ENCODE measurements at places on chromosomes 6 and 20.

- DNase-seq, result no peak
Measured at GRCh38 chr6:144896289-144896688, 611.2 kb downstream of the UTRN start.

DNA sequence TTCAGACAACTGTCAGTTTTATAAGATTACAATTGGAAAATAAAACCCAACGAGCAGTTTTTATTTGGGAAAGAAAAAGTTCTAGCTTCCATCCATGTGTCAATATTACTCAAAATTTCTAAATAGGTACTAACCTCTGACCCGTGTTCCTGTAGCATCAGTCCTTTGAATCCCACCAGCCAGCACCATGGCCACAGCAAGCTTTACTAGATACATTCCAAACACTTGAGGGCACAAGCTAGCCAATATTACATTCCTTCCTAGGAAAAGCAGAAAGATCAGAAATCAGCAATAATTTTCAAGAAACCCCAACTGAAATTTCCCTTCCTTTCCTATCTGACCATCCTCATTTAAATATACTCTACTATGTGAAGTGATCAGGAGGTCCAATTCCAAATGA, 19.2 kb downstream of the ASF1A start:
- no peak for DNase-seq

DNA sequence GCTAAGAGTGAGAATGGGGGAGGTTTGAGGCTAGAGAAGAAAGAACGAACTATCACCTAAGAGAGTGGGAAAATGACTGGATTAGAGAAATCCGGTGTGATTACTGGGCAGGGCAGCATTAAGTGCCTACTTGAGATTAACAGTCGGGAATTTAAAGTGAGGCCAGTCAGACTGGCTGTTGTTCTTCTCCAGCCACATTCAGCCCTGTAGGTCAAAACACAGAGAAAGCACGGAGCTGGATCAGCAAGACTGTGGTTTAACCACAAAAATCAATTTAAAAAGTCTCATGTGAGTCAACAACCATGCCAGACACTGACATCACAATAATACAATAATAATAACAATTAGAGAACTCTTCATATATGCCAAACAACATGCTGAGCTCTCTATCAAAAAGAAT, 301.9 kb upstream of the SGK1 start:
- DNase-seq, result no peak

- DNase-seq, result no peak
Measured at GRCh38 chr20:36362261-36362660, 56.1 kb downstream of the DLGAP4 start.

DNA sequence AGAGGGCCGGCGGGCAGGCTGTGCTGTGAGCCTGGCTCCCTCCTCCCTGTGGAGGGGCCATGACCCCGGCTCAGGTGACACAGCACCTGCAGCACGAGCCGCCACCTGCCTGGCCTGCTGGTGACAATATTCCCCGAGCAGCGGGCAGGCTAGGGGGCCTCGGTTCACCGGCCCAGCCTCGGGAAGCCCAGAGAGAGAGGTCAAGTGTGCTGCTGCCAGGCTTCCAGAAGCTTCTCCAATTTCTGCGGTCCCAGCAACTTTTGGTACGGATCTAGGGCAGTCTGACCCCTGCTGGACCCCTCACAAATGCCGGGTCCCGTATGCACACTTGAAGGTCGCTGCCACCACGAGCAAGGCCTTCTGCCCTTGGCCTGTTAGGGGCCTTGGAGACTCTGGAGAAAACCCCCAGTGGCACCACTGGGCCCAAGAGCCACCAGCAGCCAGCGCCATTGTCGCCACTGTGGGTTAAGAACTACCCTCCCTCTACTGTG, 38.6 kb upstream of the NOL4L start:
- DNase-seq, result no peak

DNA sequence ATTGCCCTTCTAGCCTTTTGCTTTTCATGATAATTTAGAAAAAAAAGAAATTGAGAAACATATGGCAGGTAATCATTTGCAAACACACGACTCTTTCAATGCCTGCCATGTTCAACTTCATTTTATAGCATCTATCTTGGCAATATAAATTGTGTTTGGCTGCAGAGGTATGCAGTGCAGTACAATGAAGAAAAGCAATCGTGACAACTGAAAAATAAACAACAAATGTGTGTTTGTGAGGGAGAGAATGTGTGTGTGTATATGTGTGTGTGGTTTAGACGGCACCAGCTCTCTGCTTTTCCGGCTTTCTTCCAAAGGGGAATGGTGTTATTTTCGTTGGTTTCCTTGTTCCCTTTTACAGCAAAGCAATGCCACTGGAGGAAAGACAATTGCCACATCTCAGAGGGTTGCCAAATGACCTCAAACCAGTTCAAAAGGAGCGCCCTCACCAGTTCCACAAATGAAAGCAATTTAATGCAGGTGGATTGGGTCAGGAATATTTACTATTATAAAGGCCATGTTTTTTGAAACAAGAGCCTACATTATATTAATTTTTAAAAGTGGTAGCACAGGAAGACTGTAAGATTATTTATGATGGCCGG, 587.2 kb downstream of the PRKN start:
- DNase-seq, result no peak

- no peak for DNase-seq
Measured at GRCh38 chr6:113560376-113560775, 296.8 kb upstream of the MARCKS start.

DNA sequence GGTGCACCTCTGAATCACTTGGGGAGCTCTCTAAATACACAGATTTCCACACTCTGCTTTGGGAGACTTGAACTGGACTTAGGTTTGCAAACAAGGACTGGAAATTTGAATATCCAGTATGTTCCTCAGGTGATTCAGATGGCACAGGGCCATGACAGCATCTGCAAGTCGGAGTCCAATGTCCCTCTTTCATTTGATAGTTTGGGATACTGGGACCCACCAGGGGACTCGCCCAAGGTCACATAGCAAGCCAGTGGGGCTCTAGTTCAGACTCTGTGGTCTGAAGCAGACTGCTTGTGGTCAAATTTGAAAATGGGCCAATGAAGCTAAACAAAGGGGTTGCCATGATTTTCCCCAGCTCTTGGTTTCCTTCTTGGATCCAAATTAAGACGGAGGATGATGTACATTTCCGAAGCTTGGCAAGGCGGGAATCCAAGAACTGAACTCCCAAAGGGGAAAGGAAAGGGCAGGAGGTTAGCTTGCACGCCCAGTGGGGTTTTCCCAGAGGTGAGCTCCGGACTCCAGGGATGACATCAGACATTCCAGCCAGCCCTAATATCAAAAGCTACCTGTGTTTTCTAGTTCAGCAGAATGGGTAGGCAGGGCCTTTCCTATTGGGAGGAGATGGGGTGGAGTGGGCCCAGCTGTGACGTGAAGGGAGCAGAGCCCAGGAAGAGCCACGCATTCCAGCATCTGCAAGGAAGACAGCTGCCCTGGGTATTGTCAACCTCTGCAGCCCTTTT, 3.4 kb upstream of the SYS1 start:
- no peak for DNase-seq

DNA sequence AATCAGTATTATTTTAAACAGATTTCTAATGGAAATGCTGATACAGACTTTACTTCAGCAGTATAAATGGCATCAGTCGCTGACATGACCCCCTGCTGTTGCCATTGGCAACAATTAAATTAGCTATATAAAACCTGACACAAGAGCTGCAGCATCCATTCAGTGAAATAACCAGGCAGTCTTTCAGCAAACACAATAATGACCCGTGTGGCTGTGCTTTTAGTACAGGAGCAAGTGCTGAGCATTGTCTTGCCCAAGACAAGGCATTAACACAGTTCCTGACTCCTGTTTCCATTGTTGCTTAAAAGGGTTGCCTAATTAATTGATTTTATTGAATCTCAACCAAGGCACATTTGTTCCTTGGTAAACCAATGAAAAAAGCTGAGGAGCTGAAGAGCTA, 382.1 kb downstream of the HACE1 start:
- no peak for DNase-seq

GRCh38 chr6:35859367-35859766, 54.2 kb downstream of the LHFPL5 start:
- no peak for DNase-seq

DNA sequence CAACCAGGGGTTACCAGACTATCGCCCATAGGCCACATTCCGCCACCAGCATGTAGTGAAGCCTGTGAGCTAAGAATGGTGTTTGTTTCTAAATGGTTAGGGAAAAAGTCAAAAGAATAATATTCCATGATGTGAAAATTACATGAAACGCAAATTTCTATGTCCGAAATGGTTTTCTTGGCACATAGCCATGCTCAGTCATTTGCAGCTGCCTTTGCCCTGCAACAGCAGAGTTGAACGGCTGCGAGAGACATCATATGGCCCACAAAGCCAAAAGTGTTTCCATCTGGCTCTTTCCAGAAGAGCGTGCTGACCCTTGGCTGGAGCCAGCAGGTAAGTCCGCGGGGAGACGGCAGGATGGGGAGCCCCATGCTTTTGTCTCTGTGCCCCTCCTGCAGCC, 60.7 kb downstream of the FAM120B start:
- no peak for DNase-seq

DNA sequence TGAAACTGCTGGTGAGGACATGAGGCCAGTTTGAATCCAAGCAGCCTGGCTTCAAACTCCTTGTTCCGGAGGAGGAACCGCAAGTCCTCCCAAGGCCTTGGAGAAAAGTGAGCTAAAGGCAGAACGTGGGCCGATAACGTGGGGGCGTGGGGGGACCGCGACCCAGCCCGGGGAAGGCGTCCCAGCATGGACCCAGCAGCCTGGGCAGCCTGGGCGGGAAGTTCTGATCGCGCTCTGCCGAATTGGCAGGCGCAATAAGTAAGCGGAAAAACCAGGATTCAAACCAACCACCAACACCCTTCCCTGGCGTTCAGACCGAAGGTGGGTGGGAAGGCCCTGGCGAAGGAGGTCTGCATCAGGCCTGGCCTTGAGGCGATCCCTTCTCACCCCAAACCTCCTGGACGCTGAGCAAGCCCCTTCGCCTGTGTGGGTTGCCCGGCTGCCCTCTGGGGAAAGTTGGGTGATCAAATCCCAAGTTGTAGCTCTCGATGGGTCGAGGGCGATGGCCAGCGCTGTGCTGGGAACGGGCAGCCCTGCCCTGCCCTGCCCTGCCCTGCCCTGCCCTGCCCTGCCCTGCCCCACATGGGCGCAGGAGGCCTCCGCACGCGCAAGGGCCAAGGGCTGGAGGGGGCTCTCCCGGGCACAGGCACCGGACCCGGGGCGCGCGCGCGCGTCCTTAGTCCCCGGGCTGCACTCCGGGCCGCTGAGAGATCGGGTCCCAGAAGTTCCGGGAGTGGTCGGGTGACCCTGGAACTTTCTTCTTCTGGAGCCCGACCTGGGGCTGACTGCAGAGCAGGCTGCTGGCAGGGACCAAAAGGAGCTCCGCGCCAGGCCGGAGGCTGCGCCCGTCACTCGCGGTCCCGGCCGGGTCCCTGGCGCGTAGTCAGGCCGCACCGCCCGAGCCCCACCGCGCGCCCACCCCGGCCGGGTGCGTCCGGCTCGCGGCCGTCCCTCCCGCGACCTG, 637 bp upstream of the SLC22A3 start:
- no peak for DNase-seq

- DNase-seq, result no peak
Measured at GRCh38 chr6:19327241-19327640, 509.9 kb upstream of the ID4 start.

GRCh38 chr20:32227306-32227705, 19.6 kb downstream of the POFUT1 start:
- DNase-seq, result no peak

DNA sequence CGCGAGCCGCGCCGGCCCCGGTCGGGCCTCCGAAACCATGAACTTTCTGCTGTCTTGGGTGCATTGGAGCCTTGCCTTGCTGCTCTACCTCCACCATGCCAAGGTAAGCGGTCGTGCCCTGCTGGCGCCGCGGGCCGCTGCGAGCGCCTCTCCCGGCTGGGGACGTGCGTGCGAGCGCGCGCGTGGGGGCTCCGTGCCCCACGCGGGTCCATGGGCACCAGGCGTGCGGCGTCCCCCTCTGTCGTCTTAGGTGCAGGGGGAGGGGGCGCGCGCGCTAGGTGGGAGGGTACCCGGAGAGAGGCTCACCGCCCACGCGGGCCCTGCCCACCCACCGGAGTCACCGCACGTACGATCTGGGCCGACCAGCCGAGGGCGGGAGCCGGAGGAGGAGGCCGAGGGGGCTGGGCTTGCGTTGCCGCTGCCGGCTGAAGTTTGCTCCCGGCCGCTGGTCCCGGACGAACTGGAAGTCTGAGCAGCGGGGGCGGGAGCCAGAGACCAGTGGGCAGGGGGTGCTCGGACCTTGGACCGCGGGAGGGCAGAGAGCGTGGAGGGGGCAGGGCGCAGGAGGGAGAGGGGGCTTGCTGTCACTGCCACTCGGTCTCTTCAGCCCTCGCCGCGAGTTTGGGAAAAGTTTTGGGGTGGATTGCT, 1.3 kb downstream of the VEGFA start:
- peak; percentile 84 for DNase-seq

DNA sequence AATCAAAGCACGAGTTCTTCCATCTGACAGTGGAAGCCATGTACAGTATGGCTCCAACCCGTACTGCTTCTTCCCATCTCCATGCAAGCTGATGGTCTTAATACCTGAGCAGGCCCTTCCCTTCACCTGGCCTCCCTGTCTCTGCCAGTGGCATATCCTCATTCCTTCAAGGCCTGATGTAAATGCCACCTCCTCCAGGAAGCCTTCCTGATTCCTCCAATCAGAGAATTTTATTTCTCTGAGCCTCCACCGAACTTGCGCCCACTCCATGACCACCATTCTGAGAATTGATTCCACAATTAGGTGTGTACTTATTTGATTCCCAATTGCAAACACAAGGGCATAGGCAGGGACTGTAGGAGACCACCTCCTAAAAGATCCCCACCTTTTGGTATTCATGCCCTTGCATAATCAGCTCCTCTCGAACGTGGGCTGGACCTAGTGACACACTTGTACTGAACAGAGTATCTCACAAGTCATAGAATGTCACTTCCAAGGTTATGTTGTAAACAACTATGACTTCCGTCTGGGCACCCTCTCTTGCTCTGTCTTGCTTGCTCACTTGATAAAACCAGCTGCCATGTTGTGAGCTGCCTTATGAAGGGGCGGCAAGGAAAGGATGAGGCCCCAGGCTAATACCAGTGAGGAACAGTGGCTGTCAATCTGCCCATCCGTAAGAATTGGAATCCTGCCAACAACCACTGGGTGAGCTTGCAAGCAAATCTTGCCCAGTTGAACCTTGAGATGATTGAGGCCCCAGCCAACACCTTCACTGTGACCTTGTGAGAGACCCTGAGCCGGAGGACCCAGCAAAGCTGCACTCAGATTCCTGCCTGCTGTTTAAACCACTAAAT, 38.8 kb downstream of the CPNE5 start:
- DNase-seq, result no peak

DNA sequence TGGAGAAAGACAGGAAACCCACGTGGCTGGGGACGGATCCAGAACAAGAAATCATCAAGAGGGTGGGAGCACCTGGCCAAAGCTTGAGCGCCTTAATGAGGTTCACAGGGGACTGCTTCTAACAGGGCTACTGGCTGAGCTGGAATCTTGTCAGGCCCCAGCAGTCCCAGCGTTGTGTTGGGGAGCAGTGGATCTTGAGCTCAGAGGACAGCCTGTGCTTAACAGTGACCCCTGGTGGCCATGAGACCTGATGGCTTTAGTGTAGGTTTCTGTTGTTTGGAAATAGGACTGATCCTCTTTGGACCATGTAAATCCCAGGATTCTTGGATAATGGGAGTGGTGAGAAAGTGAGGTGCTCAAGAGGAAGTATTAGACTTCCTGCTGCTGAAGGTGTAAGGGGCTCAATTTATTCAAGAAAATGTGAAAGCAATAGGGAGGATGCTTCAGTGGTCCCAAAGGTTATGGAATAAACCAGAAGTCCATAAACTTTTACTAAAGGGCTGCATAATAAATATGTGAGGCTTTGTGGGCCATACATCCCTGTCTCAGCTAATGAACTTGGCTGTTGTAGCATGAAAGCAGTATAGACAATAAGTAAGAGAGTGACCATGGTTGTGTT, 216.2 kb downstream of the NFATC2 start:
- peak; percentile 32 for DNase-seq

- no peak for DNase-seq
Measured at GRCh38 chr20:7926767-7927166, 13.5 kb downstream of the HAO1 start.

Measured in stimulated activated CD4-positive, alpha-beta T cell treated with anti-CD3 and anti-CD28 coated beads, Interleukin-4, amount 100 ng/mL, for 4 hours (primary cell).